ENCODE measurements at places on chromosomes 16 and 17.

GRCh38 chr16:2008009-2008526 lies 1.6 kb downstream of the ZNF598 start:
- DNase-seq = peak; percentile 73

- peak; percentile 81 for DNase-seq
These were observed 36.2 kb downstream of the RGS9 start for GRCh38 chr17:65173284-65173793.

- DNase-seq = no peak
These were observed 1.7 kb upstream of the CDR2 start for GRCh38 chr16:22375963-22376640.

DNA sequence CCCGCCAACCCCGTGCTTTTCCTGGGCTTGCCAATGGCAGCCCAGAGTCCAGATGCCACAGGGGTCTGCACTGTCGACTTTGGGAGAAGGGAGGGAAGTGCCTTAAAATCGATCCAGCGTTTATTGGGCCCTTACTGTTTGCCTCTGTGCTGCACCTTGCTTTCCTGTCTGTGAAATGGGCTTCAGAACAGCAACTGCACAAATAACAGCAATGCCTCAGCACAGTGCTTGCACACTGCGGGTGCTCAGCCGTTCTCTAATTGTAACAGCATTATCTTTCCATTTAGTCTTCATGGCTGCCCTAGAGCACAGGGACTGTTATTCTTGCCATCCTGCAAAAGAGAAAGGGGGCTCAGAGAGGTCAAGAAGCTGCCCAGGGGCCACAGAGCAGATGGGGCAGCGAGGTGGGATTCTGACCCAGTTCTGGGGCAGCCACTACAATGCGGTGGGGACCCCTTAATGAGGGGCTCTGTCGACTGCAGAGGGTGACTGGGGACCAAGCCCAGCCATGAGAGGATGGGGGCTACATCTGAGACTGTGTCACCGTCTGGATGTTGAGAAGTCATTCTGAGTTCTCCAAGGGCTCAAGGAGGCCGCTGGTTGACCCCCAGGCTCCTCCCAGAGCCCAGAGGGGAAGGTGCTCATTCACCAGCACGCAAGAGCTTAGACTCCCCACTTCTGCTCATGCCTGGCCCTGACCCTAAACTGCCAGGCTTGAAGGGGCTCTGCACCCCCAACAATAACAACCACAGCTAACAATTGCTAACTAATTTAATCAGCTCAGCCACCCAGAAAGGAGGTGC lies 9.4 kb upstream of the FOXF1 start:
- DNase-seq = no peak

- DNase-seq = peak; percentile 57
These were observed at the start of gene TOM1L1 for GRCh38 chr17:54900457-54901229. TOM1L1 (plus strand) TSS chr17:54900852; CDS start chr17:54900866, 14 bp downstream.

GRCh38 chr16:87382023-87382785 lies 1.4 kb downstream of the FBXO31 start:
- no peak for DNase-seq

- no peak for DNase-seq
These were observed 21.1 kb upstream of the COX10 start for GRCh38 chr17:14048169-14048568.

DNA sequence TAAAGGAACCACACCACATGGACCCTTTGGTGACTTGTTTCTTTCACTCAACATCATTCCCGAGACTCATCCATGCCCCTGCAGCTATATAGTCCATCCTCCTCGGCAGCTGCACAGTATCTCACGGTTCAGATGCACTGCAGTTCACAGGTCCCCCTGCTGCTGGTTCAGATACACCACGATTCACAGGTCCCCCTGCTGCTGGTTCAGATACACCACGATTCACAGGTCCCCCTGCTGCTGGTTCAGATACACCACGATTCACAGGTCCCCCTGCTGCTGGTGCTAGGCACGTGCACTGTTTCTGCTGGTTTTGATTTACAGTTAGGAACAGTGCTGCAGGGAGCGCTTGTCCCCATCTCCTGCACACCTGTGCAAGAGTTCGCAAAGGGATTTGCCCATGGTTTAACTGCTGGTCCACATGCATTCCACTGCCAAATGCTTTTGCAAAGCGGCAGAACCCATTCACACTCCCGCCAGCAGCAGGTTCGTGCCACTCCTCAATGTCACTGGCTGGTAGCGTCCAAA lies 3.8 kb downstream of the HSDL1 start:
- no peak for DNase-seq

DNA sequence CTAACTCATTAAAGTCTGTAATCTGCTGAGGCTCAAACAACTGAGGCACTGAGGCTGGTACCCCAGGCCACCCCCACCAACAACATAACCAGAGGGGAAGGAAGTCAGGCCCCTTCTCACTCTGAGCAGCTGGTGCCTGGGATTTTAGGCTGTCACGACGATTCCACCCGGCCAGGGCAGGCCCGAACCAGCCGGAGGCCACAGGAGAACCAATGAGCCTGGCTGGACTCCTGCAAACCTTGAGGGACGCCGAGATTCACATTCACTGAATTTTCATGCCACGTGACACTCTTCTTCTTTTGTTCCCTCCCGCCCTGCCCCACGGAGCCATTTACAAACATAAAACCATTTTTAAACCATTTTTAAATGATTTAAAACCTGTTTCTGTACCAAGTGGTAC lies 48.1 kb downstream of the RPH3AL start:
- no peak for DNase-seq

DNA sequence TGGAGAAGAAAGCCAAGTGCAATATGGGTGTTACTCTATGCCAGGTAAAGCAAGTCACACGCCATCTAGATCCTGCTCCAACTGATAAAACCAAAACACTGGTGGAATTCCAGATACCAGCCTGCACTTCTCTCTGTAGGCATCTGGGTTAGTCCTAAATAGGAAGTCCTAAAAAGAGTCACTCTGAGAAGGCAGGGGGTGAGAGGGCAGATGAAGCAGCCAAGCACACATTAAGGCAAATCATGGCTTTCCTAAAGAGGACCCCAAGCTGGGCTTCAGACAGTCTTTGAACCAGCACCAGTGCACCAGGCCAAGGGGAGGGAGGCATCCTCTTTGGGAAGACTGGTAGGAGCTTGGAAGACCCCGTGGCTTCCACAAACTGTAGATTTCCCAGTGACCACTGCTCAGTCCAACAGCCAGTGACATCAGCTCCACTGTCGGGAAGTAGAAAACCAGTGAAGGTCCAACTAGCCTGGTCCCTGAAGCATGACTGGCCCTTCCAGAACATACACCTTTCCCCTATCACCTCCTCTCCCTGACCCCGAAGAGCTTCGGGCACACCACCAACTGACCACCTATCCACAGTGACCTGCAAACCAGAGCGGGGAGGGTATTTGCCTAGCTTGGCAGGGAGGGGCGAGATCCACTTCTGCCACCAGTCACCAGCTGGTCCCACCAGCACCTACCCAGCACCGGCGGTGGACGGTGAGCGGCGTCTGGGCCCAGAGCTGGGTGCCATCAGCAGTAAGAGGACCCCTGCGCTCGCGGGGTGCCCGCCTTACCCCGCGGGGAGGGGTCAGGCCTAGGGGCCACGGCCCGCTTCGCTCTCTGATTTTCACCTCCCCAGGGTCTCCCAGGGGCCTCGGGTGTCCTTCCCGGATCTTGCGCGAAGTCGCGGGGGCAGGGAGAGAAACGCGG lies 1.0 kb downstream of the LITAF start:
- no peak for DNase-seq

DNA sequence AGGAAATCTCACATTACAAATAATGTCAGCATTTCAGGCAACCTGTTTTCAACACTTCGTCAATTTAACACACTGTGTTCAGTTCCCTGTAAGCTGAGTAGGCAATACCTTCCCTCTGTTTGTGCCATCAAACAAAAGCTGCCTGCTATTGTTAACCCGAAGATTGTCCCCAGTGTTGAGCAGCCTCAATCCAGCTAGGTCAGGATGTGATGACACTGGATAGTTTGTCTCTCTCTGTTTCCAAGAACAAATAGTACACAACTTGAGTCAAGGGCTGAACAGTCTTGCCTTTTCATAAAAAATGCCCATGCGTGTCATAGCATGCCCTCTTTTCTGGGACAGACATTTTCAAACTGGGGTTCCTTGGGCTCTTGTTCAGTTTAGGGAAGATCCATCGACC lies 36.4 kb downstream of the HSD17B2 start:
- no peak for DNase-seq

DNA sequence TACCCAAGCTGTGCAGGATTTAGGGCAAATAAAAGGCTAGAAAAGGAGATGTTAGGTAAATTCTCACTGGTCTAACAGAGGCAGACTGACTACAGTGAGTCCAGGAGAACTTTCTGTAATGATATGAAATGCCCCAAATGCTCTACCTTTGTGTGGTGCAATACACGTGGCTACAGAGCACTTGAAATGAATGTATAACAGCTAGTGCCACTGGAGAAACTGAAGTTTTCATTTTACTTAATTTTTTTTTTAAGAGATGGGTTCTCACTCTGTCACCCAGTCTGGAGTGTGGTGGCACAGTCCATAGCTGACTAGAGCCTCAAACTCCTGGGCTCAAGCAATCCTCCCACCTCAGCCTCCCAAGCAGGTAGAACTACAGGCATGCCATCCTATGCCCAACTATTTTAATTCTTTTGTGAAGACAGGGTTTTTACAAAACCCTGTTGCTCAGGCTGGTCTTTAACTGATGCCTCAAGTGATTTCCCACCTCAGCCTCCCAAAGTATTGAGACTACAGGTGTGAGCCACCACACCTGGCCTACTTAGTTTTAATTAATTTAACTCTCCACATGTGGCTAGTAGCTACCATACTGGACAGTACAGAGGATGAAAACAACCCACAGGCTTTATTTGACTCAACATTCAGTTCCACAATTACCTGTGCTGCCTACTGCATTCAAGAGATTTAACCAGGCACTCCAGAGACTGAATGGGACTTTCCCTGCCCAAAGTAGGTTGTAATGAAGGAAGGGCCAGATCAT lies 84.8 kb upstream of the PLEKHM1 start:
- DNase-seq = no peak

DNA sequence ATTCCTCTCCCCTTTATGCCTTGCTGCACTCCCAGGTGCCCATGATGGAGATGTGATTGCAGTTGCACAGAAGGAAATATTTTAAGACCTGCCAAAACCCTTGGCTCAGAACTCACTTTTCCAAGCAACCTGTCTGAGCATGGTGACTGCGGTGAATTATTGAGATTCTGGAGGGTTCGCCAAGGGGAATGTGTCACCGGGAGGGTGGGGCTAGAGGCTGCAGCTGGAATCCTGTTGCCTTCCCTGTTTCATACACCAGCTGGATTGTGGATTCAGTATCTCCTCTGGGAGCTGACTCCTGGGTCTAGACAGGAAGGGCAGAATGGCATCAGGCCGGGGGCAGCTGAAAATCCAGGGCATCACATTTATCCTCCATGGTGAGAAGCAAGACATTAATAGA lies 527.2 kb downstream of the TMEM114 start:
- DNase-seq = no peak

DNA sequence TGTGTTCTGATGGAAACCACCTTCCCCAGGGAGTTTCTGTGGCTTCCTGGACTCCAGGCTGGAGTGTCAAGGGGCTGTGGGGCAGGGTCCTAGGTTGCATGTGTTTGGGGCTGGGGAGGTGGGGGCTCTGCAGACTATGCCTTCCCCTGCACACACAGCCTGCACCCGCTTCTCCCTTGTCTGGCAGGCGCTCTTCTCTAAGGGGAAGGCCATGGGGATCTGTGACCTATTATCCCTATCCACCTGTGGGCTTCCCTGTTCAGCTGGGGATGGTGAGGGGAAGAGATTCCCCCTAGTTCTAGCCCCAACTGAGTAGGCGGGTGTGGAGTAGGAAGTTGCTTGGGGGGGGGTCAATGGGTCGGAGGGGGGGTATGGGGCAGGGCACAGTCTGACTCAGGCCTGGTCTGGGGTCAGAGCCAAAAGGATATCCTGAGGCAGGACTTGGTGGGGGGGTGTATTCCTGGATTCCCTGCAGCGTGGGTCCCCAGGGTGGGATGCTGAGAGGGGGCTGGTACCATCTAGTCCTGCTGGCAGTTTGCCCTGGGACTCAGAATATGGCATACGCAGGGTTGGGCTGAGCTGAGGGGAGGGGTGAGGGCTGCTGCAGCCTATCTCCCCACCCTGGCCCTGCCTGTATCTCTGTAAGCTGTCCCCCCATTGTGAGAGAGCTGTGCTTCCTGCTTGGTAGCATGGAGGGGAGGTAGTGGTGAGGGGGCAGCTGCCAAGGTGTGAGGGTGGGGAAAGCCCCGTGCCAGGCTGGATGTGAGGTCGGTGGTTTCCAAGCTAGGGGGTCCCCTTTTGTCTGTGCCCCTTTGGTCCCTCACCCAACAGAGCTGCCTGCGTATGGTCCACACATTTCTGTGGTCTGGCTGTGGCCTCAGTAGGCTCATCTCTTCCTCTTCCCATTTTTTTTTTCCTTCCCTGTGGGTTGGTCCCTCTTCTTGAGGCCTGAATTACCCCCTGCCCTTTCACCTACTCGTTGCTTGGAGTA lies 14.7 kb downstream of the RARA start:
- DNase-seq = peak; percentile 78

DNA sequence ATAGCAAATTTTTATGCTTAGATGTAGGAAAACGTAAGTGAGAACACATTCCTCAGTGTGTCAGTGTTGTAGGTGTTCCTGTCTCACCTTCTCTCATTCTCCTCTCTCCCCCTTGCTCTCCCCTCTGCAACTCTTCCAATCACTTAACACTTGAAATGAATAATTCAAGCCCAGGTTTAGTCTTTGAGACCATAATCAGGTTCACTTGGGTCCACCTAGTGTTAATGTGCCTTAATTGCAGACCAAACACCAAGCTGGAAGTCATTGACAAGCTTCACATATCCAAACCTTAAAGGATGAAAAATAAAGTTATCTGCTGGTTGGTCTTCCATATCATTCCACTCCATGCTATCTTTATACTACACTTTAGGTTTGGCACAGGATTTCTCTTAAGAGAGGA lies 37.0 kb downstream of the STXBP4 start:
- DNase-seq = no peak

GRCh38 chr17:38748149-38748891 lies at the start of gene PCGF2:
PCGF2 (minus strand) TSS chr17:38748336; CDS start chr17:38740402, 7,934 bp downstream.
- no peak for DNase-seq

DNA sequence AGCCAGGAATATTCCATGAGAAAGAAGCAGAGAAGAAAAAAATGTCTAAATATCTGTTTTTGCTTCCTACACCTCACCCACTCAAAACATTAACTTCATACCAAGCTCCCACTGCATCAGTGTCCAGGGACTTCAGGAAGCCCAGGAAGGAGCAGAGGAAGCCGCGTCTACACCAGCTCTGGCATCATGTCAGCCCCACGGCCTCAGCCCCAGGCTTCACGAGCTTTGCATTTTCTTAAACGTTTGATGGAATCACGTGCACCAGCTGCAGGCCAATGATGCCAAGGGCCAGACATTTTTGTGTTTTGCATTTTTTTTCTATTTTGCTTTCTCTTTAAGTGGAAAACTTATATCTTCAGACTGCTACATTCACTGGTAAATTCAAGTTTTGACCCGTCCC lies 48.6 kb downstream of the CDRT4 start:
- DNase-seq = no peak

DNA sequence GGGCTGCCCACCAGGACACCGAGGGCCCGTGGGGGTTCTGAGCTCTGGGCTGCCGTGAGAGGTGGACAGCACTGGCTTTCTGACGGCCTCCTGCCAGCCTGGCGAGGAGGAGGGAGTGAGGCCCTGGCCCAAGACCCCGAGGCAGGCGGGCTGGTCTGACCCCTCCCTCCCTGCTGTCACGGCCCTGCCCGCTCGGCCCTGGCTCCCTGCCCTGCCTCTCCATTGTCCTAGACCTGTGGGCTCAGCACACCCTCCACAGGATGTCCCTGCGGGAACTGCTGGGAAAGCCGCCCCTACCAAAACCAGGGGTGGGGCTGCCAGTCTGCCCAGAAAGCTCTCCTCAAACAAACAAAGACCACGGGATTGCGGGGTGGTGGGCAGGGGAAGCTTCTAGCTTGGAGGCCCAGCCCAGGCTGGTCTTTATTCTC lies 20.7 kb downstream of the SPNS2 start:
- DNase-seq = no peak
